ENCODE measurements at places on chromosomes 5 and 9.

GRCh38 chr5:37248970-37249814 is at the start of gene CPLANE1:
Gene CPLANE1 (minus strand): TSS chr5:37249376. CDS start chr5:37247698, 1,678 bp downstream.
- DNase-seq: peak; percentile 8

- DNase-seq: no peak
These were observed 1.7 kb upstream of the ITK start for GRCh38 chr5:157178966-157179365.

GRCh38 chr9:98249771-98250170 is 5.7 kb downstream of the TBC1D2 start:
- no peak for DNase-seq

- DNase-seq: no peak
These were observed 36.5 kb downstream of the LAMC3 start for GRCh38 chr9:131045300-131046092.

DNA sequence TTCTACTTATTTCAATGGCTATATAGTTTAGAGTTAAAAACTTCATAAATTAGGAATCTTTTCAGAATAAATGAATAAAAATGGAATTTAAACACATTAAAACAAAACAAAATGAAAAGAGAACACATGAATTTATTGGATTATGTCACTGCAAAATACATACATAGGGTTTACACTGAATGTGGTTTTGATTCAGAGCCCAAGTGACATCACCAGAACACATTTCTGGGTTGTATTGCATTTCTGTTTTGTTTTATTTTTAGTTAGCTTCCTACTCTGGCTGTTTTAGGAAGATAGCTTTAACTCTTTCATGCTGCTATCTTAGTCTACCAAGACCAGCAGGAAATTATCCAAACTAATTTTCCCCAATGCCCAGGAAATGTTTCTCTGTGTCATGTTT is 1935.0 kb downstream of the EFNA5 start:
- DNase-seq: no peak

- no peak for DNase-seq
These were observed 30.0 kb upstream of the AOPEP start for GRCh38 chr9:94696545-94696944.

DNA sequence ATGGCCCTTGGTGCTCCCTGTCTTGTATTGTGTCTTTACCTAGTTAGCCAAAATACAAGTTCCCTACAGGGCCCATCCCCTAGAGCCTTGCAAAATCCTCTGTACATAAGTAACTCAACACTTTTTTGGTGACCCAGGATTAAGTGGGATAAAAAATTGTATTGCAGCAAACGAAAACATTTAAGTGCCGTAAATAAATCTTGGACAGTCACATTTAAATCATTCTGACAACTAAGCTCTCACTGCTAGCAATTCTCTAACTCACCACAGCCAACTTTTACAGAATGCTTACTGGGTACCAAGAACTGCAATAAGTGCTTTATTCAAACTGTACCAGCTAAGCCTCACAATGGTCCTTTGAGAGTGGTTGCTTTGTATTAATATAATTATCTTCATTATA is 56.6 kb downstream of the GNAQ start:
- DNase-seq: no peak

DNA sequence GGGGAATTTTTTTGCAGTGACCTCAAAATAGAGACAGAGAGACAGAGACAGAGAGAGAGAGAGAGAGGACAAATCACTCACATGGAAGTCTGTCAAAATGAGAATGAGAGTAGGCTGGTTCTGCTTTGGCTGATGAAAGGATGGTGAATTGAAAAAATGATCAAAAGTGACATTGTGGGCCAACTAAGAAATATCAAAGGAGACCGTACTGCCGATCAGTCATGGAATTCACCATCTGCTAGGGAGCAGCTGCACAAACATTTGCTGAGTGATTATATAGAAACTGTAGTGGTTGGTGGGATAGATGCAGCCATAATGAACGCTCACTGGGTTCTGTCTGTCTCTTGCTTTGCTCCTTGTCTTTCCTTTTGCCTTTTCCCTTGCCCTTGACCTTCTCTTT is 476.6 kb upstream of the SGCD start:
- DNase-seq: no peak
